ENCODE measurements at places on chromosomes 1 and 21. TPM values are rescaled to one million over a fixed set of nuclear protein-coding genes. Genes with fewer than 3 reads are reported as not detected.

Gene OR2L3
- total RNA-seq = 0.10 TPM

Gene KIAA0040
- 21.8 TPM for total RNA-seq

Gene FCRLA
- total RNA-seq = 1.4 TPM

Gene BCAN
- 1.5 TPM for total RNA-seq

Gene EPHA8
- total RNA-seq = not detected

Gene C1orf105
- total RNA-seq = 24.4 TPM

Gene RNF223
- 0.62 TPM for total RNA-seq

DNA sequence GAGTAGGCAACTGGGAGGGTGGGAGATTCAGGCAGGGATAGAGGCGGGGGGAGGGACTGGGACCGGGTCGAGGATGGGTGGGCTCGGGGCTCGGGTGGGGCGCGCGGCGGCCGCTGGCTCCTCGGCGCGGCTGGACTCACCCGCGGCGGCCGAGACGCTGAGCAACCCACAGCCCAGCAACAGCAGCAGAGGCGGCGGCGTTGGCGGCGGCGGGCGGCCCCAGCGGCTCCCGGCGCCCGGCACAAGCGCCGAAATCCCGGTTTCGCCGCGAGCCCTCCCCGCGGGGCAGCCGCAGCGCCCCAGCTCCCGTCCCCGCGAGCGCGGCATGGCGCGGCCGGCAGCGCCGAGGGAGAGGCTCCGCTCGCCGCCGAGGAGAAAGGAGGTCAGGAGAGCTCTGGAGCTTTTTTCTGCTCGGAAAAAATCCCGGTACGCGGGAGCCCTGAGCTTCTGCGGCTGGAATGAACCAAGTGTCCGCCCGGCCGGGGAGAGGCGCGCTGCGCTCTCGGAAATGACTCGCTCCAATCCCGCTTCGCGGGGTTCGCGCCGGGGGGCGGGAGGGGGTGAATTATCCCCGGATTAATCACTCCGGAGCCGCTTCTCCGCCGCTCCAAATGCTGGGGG is at the start of gene CSMD2:
CSMD2 (minus strand) TSS at position 460 of the 621 bp plus-strand sequence; CDS start at position 327, 133 bp downstream.
- peak; percentile 69 for DNase-seq

DNA sequence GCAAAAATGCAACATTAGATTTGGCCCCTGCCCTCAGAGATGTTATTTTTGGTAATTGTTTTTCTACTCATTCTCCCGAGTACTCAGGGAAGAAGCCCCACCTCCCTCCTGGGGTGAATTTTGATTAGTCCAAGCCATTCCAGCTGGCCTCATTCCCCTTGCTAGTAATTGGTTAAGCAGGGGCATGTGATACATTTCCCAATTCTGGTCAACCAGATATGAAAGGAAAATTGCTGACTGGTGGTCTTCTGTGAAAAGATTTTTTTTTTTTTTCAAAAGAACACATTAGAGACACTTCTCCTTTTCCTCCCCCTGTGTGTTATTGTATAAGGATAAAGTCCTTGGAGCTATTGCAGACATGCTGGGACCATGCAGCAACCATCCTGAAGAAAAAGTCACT is 71.1 kb upstream of the AKT3 start:
- DNase-seq = no peak

GRCh38 chr1:111505641-111506119 is 2.2 kb upstream of the ADORA3 start:
- DNase-seq = no peak

GRCh38 chr1:200744143-200744542 is 5.5 kb downstream of the CAMSAP2 start:
- DNase-seq = no peak

- DNase-seq = peak; percentile 60
These were observed 18.7 kb upstream of the STUM start for GRCh38 chr1:226529891-226530290.

All from tongue (tissue), 3 donors.